ENCODE measurements at places on chromosomes 7 and 10. TPM values are rescaled to one million over a fixed set of nuclear protein-coding genes. Genes with fewer than 3 reads are reported as not detected.

GRCh38 chr7:157096286-157097055 is 42.3 kb upstream of the UBE3C start:
- no peak for DNase-seq

GRCh38 chr7:125355899-125356298 is 426.3 kb upstream of the POT1 start:
- DNase-seq, result peak; percentile 30

- DNase-seq, result peak; percentile 54
Observed at GRCh38 chr10:6151087-6151977, 51.4 kb upstream of the PFKFB3 start.

DNA sequence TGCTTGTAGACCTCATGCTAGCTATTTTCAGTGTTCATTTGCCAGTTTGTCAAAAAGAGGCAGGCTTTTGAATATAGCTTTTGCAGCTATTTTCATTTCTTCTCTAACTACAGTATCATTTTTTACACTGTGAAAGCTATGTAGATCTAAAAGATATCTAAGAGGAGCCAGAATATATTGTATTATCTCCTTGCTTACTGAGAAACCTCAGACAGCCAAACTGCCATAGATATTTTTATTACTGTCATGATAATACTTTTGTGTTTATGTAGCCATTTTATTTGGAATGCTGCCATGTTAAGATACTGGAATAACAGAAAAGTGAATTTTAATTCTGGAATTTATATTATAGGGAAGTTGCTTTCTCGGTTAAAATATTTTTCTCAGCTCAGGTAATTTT is 37.2 kb downstream of the ANKIB1 start:
- no peak for DNase-seq

GRCh38 chr7:72281308-72281707 is 130.8 kb downstream of the CALN1 start:
- DNase-seq, result no peak

DNA sequence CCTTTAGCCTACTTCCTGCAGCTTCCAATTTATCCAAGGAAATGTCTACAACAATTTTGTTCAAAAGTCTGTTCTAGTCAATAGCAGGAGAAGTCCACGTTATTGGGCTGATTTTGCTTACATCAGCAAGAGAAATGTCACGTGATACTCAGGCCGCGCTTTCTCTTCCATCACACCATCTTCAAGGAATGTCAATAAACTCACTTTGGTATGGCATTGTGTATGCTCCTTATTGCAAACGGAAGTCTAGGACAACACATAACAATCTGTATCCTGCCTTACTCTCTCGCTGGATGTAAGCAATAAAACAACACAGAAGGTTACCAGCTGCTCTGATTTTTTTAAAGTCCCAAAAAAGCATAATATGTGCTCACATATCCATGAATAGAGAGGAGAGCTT is 17.1 kb upstream of the STK17A start:
- DNase-seq, result no peak

- no peak for DNase-seq
Observed at GRCh38 chr10:126240483-126240882, 147.8 kb downstream of the ADAM12 start.

- DNase-seq, result no peak
Observed at GRCh38 chr7:67788669-67789068, 792.0 kb downstream of the TYW1 start.

DNA sequence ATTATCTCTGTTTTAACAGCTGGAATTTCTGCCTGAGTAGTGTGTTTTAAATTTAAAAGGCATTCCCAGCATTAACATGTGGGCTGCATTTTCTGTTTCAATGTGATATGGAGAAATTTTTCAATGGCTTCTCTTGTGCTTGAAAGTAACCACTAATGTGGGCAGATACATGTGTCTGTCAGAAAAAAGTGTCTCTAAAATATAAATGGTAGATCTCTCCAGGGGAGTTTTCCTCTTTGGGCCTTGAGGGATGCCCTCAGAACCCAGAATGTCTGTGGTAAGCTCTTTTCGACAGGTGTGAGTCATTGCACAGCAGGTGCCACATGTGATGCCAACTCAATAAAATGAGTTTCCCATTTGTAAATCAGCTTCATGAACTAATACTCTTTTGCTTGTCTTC is 221.1 kb downstream of the SEMA3E start:
- DNase-seq, result no peak

DNA sequence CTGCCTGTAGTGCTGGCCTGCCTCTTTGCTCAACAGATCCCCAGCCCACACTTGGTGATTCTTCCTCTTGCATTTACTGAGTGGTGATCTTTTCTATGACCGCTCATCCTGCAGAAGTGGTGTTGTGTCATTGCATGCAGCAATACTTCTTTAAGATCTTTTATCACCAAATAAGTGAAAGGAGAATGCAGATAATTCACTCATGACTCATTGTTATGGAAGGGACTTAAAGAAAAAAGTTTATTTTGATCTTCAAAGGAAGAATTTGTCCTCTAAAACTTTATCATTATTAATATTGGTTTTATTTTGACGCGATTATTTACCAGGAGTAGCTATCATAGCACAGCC is 489.1 kb upstream of the CELF2 start:
- DNase-seq, result no peak

DNA sequence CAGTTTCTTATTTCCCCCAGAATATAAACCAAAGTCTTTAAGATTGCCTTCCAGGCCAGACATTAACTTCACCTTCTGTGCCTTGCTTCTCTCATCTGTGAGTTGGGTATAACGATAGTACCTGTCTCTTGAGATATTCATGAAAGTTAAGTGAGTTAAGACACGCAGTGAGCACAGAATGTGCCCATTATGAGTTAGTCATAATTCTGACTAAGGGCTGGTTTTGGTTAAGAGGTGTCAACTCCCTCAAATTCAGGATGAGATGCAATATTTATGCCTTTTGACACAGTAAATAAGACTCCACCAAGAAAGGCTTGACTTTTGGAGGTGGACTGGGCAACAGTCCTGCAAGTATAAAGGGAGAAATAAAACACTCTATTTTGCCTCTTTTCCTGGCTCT is 528.7 kb upstream of the IGFBP3 start:
- DNase-seq, result no peak

DNA sequence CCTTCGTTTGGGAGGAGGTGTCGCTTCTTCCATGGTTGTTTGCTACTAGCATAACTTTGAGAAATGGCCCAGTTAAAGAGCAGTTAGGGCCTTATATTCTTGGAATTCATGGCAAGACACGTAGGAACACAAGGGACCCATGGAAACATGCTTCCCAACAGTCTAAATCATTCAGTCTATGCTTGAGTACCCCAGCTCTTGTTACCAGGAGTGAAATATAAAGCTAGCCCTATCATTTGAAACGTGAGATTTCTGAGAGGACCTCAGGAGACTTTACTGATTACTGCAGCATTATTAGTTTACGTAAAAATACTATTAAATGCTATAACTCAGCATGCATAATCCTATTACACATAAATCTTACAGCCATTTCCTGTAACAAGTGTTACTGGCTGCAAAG is 328.6 kb upstream of the CDC14C start:
- DNase-seq, result no peak

DNA sequence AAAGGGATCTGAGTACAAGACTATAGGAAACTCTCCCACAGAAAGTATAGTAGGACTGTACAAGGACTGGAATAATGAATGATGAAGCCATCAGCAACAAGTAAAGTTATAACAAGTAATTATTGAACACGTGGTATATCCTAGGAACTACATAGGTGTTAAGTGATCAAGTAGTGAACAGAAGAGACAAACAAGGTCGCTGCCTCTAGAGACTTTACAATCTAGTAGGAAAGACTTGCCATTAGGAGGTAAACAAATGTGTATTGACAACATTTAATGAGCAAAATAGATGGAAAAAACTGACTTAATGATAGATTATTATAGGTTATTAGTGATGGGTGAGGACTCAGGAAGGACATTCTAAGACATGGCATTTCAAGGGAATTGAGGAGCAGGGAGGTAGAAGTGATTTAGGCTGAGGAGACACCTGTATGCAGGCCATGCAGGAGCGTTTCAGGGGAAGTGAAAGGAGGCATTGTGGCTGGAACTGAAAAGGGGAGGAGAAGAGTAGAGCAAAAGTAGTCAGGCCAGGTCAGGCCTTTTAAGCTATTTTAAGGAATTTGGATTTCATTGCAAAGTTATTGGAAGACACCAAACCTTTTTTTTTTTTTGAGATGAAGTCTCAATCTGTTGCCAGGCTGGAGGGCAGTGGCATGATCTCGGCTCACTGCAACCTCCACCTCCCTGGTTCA is 8.5 kb upstream of the GLCCI1 start:
- DNase-seq, result no peak

GNAI1 gene
- 10.0 TPM for total RNA-seq

TCAF1 gene
- total RNA-seq, result 55.4 TPM

EPDR1 gene
- total RNA-seq, result 4.8 TPM

ACTL6B gene
- total RNA-seq, result not detected

SFTPA1 gene
- total RNA-seq, result not detected

ZNF485 gene
- 2.0 TPM for total RNA-seq

OLAH gene
- total RNA-seq, result 0.14 TPM

NEUROD6 gene
- not detected for total RNA-seq

COL13A1 gene
- 33.6 TPM for total RNA-seq

PRSS37 gene
- not detected for total RNA-seq

EPHB6 gene
- total RNA-seq, result 0.79 TPM

HOXA10 gene
- 0.14 TPM for total RNA-seq

PGAM2 gene
- 0.14 TPM for total RNA-seq
